ENCODE measurements at places on chromosomes 3 and 15. TPM values are rescaled to one million over a fixed set of nuclear protein-coding genes. Genes with fewer than 3 reads are reported as not detected.

The DPPA2 gene
- not detected for total RNA-seq

The NPAP1 gene
- not detected for total RNA-seq

The HDC gene
- total RNA-seq = 0.05 TPM

The GREM1 gene
- 5.9 TPM for total RNA-seq

The BCL2A1 gene
- 17.9 TPM for total RNA-seq

The CIB2 gene
- 27.9 TPM for total RNA-seq

The KBTBD12 gene
- total RNA-seq = not detected

The EXD1 gene
- total RNA-seq = 0.35 TPM

The PRR23B gene
- total RNA-seq = not detected

The UBE2Q2 gene
- total RNA-seq = 43.6 TPM

The MYZAP gene
- total RNA-seq = 1.3 TPM

The PTH1R gene
- 1.4 TPM for total RNA-seq

The ANKRD63 gene
- 0.20 TPM for total RNA-seq

The PPP1R14D gene
- 0.21 TPM for total RNA-seq

The CERS3 gene
- total RNA-seq = not detected

The DAZL gene
- total RNA-seq = not detected

The BRK1 gene
- total RNA-seq = 190 TPM

The SPATA12 gene
- 0.32 TPM for total RNA-seq

The BHLHE40 gene
- 53.9 TPM for total RNA-seq

The C3orf20 gene
- total RNA-seq = 0.02 TPM

The TMEM42 gene
- total RNA-seq = 10.7 TPM

The CHRM5 gene
- total RNA-seq = not detected

The TRIM42 gene
- total RNA-seq = not detected

The RBP2 gene
- not detected for total RNA-seq

The AMT gene
- 0.36 TPM for total RNA-seq

The CCK gene
- 1.7 TPM for total RNA-seq

The IQSEC1 gene
- total RNA-seq = 21.4 TPM

The CP gene
- total RNA-seq = 5.9 TPM

The TMEM207 gene
- total RNA-seq = not detected

The ZNF660 gene
- not detected for total RNA-seq

The TNFSF10 gene
- total RNA-seq = 0.14 TPM

The TIMP4 gene
- total RNA-seq = 10.8 TPM

The GRAMD2A gene
- 0.22 TPM for total RNA-seq

The COL8A1 gene
- not detected for total RNA-seq

The TMEM40 gene
- total RNA-seq = 0.25 TPM

The B3GALNT1 gene
- 0.18 TPM for total RNA-seq

Measured in A549 treated with dexamethasone at 1 μM for 4 hours (cell line).